ENCODE measurements at places on chromosomes 5 and 9.

GRCh38 chr9:5920860-5921328, 30.2 kb downstream of the MLANA start:
- DNase-seq: no peak

DNA sequence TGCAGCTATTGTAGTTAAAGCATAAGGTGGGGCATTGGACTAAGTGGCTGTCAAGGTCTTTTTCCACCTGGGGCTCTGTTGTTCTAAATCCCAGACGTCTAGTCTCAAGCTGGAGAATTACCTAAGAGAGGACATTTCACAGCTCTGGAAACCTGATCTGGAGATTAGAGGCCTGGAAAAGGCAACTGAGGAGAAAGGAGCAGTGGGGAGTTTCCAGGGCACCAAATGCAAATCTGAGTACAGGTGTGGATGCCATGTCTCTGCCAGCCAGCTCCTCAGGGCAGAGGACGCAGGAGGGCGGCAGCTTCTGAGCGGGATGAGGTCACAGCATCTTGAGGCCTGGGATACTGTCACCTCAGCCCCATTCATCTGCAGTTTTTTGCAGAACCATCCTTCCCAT, 65.2 kb downstream of the PPARGC1B start:
- no peak for DNase-seq

GRCh38 chr9:650362-650761, 191.1 kb upstream of the DMRT1 start:
- DNase-seq: no peak

DNA sequence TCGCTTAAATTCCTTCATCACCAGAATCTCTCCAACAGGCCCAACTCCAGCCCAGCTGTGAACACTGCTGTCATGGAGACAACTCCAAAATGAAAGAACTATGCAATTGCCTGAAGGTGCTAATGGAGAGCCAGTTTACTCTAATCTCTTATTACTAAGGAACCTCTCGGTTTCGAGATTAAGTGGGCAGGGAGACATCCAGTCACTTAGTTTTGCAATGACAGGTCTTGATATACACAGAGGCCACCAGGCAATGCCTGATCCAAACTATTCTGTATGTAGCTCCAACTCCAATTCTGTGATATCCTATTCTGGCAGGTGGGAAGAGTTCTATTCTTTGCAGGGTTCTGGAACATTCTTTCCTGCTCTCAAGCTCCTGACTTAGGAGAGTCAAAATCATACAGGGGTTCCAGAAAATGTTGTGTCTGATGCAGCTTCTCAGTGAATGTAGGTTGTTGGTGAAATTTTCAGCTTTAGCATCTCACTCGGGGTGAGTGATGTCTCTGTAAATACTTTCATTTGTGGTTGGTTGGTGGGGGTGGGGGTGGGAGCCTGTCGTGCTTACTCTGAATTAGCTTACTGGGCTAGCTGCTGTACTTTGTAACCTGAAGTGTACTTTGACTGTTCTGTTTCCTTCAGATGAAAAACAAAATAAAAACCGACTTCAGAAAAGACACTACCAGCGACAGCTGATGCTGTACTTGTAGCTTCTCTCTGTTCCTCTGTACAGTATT, 170.9 kb downstream of the PALM2AKAP2 start:
- DNase-seq: no peak

DNA sequence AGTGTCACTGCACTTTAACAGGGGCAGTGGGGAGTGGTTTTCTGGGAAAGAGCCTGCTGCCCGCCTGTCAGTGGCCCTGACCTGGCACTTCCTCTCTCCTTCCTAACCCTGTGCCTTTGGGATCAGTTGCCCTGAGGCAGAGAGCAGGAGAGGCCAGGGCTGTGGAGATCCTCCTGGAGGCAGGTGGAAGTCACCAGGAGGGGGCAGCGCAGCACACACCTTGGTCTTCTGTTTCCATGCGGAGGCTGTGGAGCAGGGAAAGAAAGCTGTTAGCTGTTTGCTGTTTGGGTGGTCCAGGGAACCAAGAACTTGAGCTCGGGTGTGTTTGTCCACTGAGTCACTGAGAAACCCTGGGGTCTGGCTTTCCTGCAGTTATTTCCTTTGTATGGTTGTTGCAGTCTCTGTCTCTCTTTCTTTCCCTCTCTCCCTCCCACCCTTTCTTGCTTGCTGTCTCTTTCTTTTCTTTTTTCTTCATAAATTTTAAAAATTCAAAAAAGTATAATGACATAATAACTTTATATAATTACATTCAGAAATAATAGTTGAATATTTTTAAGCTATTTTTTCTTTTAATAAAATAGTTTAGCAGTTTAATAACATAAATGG, 28.1 kb downstream of the NTRK2 start:
- no peak for DNase-seq

GRCh38 chr9:123034881-123035510, 1.5 kb downstream of the GPR21 start:
- no peak for DNase-seq
